Aortic smooth muscle cell (primary cell): ENCODE measurements at places on chromosomes 3 and 15. TPM values are rescaled to one million over a fixed set of nuclear protein-coding genes. Genes with fewer than 3 reads are reported as not detected.

The PLXNB1 gene
- total RNA-seq, result 14.1 and 15.9 TPM in 2 replicates

The TMCO5A gene
- not detected in 2 replicates for total RNA-seq

The ITPKA gene
- total RNA-seq, result 1.7 and 2.4 TPM in 2 replicates

The MUC13 gene
- total RNA-seq, result not detected in 2 replicates

The LDHAL6B gene
- not detected in 2 replicates for total RNA-seq

The GOLGA6L7 gene
- not detected in 2 replicates for total RNA-seq

The UBA7 gene
- 36.2 and 56.0 TPM in 2 replicates for total RNA-seq

The ASB14 gene
- under 0.01 TPM in 1 of 2 replicates, not detected in the other for total RNA-seq

The CHST2 gene
- total RNA-seq, result 7.2 and 13.3 TPM in 2 replicates

The NUTM1 gene
- total RNA-seq, result not detected in 2 replicates

The CKMT1A gene
- total RNA-seq, result not detected in 2 replicates

The CSPG5 gene
- total RNA-seq, result under 0.01 and 0.25 TPM in 2 replicates

The LINGO1 gene
- under 0.01 TPM in 2 replicates for total RNA-seq

The CASR gene
- not detected in 2 replicates for total RNA-seq

The GPR27 gene
- total RNA-seq, result 0.13 TPM in 1 of 2 replicates, not detected in the other

The CCDC54 gene
- not detected in 2 replicates for total RNA-seq

The CCR3 gene
- not detected in 2 replicates for total RNA-seq

The HRG gene
- not detected in 2 replicates for total RNA-seq

The RBM6 gene
- 48.1 and 50.7 TPM in 2 replicates for total RNA-seq

The C3orf85 gene
- not detected in 2 replicates for total RNA-seq

The FEZF2 gene
- not detected in 2 replicates for total RNA-seq

The RBP2 gene
- total RNA-seq, result not detected in 2 replicates

The APOD gene
- total RNA-seq, result 0.13 TPM in 1 of 2 replicates, not detected in the other
